ENCODE measurements at places on chromosomes 16 and 17.

DNA sequence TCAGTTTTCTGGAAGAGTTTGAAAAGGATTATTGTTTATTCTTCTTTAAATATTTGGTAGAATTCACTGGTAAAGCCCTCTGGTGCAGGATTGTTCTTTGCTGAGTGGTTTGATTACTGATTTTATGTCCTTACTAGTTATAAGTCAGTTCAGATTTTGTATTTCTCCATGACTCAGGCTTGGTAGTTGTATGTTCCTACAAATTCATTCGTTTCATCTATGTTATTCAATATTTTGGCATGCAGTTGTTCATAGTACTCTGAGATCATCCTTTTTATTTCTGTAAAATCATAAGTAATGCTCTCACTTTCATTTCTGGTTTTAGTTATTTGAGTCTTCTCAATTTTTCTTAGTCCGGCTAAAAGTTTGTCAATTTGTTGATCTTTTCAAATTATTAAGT lies 58.1 kb upstream of the CRYM start:
- DNase-seq: no peak

GRCh38 chr16:3988824-3989223 lies 108.3 kb upstream of the CREBBP start:
- DNase-seq: no peak

DNA sequence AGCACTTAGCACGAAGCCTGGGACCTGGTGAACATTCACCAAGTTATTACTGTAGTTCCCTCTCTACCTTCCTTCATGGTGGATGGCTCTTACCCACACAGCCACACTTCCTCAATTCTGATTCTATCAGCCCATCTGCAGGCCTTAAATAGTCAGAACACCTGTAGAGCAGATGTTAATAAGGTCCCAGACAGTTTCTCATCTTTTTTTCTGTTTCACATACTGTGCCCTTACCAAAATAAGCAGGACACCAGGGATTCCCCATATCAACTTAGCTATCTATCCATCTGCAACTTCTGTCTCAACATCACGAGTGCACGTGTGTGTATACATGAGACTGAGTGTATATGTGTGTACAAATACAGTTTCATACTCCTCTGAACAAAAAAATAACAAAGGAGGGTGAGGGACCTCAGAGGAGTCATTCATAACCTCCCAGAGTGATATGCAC lies 2.8 kb downstream of the RECQL5 start:
- DNase-seq: peak; percentile 68

DNA sequence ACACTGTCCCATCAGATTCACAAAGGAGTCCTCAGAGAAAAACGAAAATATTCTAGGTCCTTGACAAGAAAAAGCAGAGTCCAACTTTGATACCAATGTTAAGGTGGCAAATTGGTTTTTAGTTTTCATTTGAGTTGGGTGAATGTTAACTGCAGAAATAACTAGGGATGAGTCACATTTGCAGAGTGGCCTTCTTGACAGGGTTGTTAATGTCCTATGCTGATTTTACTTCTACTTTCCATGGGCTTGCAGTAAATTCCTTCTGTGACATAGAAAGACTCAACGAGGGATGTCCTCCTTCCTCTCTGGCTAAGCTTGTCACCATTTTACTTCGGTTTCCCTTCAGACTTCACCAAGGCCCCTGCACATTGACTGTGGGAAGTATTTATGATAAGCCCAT lies 47.2 kb upstream of the ICAM2 start:
- DNase-seq: no peak

DNA sequence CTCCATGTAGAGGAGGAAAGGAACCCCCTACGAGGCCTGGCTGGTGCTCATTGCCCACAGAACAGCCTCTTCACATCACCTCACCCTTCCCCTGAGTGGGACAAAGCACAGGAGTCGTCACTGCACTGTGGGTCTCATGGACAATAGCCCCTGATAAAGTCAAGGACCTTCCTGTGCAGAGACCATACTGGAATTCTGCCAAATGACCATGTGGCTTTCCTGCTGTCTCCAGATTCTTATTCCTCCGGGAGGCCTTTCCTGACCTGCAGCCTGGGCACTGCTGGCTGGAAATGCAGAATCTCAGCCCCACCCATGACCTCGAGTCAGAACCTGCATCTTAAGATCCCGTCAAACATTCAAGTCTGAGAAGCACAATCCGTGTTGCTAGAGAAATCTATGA lies 60.5 kb upstream of the ERN1 start:
- no peak for DNase-seq

DNA sequence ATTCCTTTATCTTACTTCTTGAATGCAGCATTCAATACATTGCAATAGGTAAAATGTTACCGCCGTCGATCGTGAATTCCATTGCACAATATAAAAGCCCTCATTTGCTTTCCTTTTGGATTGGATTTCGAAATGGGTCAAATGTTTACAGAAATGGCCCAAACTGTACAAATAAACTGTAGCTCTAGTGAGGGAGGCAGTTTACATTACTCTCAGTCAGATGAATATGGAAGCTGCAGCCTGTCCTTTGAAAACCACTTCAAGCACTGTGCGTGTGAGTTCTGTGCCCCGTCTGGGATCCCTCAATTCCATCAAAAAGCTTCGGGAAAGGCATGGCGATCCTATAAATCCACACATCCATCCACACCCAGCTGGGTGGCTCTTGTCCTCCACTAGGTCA lies 258.6 kb upstream of the FOXF1 start:
- no peak for DNase-seq

- DNase-seq: no peak
These were observed 47.1 kb upstream of the SDK2 start for GRCh38 chr17:73691321-73691766.

DNA sequence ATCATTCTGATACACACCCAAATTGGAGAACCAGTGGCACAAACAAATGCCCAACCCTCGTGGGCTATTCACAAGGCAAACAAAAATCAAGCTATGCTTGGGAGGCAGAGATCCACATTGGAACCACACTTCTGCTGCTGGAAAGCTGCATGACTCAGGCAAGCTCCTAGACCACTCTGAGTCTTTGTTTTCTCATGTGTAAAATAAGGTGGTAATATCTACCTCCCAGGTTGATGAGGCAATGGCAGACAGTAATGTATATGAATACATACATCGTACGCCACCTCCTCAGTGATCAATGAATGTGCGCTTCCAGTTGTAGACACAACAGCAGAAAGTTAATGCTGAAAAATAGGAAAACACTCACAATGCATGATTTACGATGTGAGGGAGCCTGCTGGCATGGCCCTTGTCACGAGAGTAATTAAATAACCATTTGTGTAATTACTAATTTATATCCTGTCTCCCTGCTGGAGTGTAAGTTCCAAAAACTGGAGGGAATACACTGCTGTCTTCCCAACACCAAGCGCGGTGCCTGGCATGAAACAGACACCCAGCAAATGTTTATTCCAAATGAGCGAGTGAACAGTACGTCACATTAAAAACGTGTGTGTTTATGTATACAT lies 69.9 kb upstream of the HSBP1 start:
- DNase-seq: no peak
